ENCODE measurements at places on chromosomes 12 and 14.

GRCh38 chr12:52687497-52688385 is 7.5 kb upstream of the KRT1 start:
- DNase-seq: no peak

DNA sequence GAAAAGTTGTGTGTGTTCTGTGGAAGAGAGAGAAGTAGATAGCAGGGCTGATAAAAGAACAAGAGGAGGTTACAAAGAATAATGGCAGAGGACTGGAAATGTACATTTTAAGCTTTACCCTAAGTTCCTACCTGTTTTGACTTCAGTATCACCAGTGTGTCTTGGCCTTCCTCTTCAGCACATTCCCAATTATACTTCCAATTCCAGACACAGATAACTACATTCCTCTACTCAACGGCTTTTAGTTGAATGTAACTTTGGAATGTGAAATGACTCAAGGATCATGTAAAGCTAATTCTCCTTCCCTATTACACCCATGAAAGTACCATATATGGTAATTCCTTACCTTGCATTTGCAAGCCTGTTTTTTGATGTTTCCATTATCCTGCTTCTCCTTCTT is 5.0 kb downstream of the MGST1 start:
- no peak for DNase-seq

- DNase-seq: no peak
Measured at GRCh38 chr12:57552835-57553313, 3.0 kb downstream of the KIF5A start.

DNA sequence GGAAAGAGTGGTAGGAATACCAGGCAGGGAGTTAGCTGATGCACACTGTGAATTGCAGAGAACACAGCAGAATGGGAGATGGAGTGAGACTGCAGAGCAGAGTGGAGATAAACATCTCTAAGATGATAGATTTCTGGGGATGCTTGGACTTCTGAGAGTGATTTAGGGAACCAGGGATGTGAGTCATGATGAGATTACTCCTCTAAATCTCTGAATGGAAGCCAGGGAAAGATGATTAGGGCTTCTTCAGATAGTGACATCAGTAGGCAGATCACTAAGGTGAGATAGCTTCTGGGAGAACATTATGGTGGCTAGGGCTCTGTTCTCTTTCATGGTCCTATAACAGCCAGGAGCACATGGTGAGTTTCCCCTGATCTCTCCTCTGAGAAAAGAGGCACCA is 501.5 kb upstream of the USP15 start:
- DNase-seq: no peak

DNA sequence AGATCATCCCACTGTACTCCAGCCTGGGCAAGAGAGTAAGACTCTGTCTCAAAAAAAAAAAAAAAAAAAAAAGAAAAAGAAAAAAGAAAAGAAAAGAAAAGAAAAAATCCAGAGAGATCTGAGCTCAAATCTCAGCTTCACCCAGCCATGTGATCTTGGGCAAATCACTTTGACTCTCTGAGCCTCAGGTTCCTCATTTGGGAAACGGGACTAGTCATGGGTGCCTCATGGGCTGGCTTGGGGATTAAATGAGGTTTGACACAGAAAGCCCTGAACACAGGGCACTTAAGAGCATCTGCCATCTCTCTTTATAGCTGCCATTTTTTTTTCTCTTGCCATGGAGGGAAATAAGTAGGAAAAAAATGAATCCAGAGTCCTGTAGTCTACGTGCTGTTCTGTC is 86.2 kb upstream of the MYL2 start:
- DNase-seq: no peak

DNA sequence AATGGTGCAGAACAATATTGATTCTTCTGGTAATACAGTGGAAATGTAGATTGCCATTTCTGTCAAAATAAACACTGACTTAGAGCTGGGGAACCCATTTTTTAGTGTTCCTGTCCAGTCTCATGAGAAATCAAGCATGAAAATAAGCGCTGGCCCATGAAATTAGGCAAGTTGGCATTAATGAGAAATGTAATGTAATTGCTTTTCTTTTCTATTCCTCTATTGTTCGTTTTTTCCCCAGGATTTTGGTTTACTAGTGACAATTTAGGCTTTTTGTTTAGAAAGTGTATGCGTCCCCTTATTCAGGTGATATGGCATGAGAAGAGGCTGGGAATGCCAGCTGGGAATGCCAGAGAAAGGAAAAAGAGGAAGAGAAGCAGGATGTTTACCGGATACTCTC is 64.4 kb upstream of the KICS2 start:
- no peak for DNase-seq

DNA sequence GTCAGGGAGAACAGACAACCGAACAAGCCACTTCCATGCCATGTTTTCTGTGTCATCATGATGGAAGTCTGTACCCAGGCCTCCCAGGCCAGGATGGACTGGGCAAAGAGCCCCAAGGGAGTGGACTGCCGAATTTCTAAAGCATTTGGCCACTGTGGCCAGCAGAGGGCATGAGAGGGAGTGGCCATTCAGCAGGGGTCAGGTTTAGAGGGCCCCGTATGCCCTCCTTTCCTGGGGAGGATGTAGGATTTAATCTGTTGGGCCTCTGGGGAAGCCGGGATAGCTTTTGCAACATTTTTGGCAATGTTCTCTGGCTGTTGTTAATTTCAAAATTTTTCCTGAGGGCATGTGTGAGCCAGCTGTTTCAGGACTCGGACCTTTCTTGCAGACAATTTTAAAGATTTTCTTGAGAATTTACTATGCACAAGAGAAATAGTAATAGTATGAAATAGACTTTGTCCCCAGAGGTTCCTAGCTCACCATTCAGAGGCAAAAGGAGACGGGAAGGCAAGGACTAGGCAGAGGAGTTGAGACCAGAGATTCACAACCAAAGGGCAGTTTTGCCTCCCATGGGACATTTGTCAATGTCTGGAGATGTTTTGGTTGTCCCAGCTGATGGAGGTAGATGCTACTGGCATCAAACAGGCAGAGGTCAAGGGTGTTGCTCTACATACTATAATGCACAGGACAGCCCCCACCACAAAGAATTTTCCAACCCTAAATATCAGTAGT is 18.0 kb downstream of the ACACB start:
- no peak for DNase-seq

DNA sequence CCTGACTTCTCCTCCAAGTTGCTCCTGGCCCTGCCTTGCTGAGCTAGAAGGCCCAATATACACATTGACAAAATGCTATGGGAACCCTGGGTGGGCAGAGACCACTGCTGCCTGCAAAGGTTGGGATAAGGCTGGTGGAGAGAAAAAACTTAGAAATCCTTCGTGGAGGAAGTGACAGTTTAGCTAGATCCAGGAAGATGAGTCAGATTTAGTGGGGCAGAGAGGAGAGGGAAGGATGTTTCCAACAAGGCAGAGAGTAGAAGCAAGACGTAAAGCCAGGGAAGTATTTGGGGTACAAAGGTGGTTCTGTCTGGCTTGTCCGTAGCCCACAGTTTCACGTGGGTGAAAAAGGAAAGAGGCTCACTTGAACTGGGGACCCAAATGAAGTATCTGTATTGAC is 69.0 kb upstream of the CLMN start:
- no peak for DNase-seq

DNA sequence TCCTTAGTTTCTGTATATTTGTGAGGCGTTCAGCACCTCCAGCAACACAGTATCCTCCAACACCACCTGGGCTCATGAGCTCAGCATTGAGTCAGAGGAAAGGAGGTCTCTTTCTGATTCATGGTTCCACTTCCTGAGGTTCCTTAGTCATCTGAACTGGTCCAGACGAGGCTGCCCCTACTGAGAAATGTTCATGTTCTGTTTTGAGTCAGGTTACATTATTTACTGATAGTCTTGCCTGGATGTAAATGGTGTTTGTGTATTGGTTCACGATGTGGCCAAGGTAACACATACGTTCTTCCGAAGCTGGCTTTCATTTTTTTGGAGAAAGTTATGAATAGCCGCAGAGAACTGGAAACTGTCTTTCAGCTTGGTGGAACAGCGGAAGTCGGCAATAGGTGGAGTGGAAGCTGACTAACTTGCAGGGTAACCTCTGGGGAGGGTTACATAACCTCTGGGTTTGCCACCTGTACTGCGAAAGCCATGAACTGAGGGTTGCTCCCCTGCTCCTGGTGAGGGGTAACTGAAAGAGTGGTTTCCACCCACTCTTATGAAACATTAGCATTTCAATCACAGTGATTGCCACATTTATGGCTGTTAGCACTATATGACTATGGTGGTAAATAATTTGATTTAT is 42.2 kb upstream of the MANSC4 start:
- DNase-seq: no peak

DNA sequence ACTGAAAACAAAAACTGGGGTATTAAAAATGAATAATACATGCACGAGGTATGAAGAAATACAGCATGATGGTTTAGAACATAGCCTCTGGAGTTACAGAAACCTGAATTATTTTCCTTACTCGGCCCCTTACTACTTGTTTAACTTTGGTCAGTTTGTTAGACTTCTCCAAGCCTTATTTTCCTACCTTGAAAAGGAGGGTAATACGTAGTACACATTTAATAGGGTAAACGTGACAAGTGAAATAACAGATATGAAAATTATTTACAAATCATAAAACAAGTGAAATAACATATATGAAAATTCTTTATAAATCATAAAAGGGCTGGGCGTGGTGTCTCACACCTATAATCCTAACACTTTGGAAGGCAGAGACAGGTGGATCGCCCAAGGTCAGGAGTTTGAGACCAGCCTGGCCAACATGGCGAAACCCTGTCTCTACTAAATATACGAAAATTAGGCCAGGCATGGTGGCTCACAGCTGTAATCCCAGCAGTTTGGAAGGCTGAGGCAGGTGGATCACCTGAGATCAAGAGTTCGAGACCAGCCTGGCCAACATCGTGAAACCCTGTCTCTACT is 11.4 kb upstream of the PKP2 start:
- DNase-seq: no peak

GRCh38 chr12:2258025-2258424 is 205.2 kb downstream of the CACNA1C start:
- DNase-seq: no peak

DNA sequence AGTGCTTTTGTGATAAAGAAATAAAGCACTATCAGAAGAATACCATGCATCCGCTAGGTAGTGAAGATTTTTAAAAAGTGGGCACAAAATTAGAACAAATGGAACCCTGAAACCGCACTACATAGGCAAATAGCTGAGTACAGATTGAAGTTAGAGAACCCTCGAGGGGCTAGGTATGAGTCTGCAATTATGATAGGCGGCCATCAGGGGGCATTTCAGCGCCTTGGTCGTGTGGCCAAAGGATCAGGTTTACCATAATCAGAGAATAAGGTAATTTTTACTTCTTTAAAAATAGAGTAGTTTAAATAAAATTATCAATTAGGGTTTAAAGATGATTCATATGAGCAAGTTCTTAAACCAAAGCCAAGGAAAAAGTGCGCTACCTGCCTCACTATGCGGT is 129.8 kb downstream of the TMX1 start:
- DNase-seq: no peak

DNA sequence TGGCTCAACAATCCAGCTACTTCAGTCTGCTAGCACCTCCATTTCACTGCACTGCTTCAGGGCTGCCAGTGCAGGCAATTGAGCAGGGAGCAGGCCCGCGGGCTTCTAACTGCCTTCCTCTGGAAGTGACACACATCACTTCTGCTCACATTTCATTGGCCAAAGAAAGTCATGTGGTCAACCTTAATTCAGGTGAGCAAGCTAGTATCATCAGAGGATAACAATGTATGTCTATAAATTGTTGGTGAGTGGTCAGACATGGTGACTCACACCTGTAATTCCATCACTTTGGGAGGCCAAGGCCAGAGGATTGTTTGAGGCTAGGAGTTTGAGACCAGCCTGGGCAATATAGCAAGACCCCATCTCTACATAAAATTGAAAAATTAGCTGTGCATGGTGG is 22.3 kb upstream of the CHGA start:
- DNase-seq: no peak

DNA sequence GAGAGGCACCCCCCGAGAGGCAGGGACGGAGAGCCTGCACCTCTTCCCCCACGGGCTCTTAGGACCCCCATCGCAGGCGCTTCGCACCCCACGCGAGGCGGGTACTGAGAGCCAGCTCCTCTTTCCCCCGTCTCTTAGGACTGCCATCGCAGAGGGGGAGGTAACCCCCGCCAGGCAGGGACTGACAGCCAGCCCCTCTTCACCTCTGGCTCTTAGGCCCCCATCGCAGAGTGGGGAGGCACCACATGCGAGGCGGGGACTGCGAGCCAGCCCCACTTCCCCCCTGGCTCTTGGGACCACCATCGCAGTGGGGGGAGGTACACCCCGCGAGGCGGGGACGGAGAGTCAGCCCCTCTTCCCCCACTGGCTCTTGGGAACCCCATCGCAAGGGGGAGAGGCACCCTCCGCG is 46.1 kb downstream of the DDX11 start:
- no peak for DNase-seq

DNA sequence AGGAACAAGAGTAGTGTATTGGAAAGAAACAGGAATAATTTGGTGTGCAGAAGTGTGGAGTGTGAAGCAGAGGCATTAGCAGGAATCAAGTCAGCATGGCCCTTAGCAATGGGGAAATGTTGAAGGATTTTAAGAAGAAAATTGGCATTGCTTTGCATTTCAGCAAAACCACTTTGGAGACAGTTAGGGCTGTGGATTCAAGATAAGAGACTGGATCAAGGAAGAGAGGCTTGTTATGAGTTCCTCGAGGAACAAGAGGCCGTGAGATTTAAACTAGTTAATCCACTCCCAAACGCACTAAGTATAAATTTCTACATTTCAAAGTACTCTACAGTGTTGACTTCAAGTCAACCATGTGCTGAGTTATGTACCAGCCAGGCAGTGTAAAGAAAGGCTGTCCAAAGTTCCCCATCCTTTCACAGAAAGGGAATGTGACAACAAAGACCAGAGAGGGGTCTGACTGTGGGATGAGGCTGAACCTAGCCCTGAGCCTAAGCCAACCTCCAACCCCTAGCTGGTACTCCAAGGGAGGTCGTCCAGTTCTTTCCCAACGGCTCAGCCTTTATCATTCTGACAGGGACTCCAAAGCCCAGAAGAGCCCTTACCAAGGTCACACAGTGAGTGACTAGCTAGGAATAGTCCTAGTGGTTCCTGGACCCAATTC is 91.2 kb upstream of the BMP4 start:
- DNase-seq: no peak

GRCh38 chr12:43333644-43334043 is 218.4 kb downstream of the ADAMTS20 start:
- no peak for DNase-seq

DNA sequence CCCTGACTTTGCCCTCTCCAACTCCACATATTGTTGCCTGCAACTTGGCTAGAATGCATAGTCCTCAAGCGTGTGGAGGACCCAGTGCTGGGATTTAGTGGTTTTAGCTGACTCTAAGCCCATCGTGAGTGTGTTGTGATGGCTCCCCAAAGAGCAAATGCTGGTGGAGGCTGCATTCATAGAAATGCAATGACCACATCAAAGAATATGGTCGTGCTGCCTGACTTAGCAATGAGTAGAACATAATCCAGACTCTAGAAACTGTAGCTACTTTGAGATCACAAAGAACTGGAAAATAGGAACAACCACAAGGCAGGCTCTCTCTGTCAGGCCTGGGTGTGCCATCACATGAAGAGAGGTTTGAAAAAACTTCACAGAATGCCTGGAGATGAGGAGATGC is 1.3 kb downstream of the DYRK4 start:
- no peak for DNase-seq

GRCh38 chr12:102642199-102642598 is 161.8 kb upstream of the IGF1 start:
- no peak for DNase-seq
